ENCODE measurements at places on chromosomes 6 and 20. TPM values are rescaled to one million over a fixed set of nuclear protein-coding genes. Genes with fewer than 3 reads are reported as not detected.

The SLC12A5 gene
- not detected for total RNA-seq

- no peak for DNase-seq
These were observed 1.9 kb downstream of the GRM4 start for GRCh38 chr6:34143884-34144580.

DNA sequence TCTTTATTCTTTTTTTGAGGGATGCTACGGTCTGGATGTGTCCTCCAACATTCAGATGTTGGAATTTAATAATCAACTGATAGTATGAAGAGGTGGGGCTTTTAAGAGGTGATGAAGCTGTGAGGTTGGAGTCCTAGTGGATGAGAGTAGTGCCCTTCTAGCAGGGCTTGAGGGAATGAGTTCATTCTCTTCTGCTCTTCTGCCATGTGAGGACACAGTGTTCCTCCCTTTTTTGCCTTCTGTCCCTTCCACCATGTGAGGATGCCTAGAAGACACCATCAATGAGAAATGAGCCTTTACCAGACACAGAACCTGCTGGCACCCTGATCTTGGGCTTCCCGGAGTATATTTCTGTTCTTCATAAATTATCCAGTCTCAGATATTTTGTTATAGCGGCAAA, 82.1 kb upstream of the MLIP start:
- DNase-seq, result no peak

- DNase-seq, result no peak
These were observed 96.0 kb downstream of the HFE start for GRCh38 chr6:26183237-26183580.
